ENCODE measurements at places on chromosomes 2 and 18.

- DNase-seq, result no peak
Observed at GRCh38 chr2:9419541-9419940, 3.8 kb downstream of the ITGB1BP1 start.

GRCh38 chr2:12020833-12021469, 274.5 kb downstream of the LPIN1 start:
- DNase-seq, result no peak

GRCh38 chr2:3377279-3377611, 373 bp downstream of the EIPR1 start:
- DNase-seq, result peak; percentile 22

GRCh38 chr2:178998539-178998938, 51.4 kb downstream of the CCDC141 start:
- no peak for DNase-seq

DNA sequence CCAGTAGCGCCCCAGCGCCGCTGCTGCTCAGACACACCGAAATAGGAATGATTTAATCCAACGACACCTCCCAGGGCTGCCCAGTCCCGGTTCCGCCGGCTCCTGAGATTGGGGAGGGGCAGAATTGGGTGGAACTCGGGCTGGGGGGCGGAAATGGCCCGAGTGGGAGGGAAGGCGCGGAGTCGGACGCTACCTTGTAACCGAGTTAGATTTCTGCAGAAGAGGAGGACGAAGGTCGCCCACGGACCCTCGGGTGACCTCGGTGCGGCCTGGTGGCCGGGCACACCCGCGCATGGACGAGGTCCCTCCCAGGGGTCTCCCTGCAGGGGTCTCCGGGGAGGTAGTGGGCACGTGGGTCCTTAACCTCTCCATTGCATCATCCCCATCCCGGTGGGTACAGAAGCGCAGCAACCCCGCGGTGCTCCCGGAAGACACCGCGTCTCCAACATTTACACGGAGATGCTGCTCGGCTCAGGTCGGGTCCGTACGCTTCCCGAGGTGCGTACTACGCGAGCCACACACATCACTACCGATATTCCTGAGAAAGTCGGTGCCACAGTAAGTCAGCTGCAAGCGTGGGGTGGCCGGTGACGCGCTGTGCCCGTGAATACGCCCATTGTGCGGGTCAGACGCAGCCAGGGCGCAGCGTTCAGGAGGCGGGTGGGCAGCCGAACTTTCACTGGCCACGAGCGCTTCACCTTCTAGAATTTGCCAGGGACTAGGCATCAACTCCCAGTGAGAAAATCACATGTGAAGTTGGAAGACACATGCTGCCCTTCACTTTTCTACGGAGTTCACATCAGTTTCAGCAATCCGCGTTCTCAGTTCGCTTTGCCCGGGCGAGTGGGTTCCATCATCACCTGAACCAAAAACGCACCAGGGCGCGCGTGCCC, 3.0 kb downstream of the ZNF516 start:
- no peak for DNase-seq

DNA sequence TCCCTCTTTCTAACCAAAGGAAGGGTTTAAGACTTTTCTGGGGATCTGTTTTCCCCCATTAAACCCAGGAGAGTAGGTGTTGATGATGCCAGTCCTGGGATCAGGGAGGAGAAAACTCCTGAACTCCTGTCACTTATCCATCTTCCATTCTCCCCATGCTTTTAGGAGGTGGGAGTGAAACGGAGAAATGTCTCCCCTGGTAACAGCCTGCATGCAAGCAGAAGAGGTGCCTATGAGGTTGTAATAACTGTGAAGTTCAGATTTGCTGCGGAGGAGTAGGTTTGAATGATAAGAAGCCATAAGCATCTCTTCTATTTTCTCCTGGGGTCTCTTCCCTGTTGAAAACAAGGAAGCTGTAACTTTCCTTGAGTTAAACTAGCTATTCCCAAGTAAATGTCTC, 150.8 kb downstream of the SLC4A3 start:
- DNase-seq, result no peak

- DNase-seq, result no peak
Observed at GRCh38 chr2:70921031-70921430, 14.7 kb upstream of the ATP6V1B1 start.

DNA sequence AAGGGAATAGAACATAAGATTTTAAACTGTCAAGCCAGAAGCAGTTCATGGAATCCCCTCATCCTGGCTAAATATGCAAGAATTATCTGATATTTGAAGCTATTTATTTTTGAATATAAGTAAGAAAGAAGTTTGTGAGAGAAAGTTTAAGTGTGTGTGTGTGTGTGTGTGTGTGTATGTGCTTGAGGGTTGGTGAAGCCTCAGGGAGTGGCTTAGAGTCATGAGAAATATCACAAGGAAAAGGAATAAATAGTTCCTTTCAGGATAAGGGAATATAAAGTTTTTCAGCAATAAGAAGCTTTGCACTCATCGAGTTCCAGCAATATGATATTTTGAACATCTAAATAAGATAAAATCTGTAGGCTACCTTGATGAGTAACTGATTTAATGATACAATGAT, 359.6 kb downstream of the MEIS1 start:
- no peak for DNase-seq

GRCh38 chr2:174546519-174547506, 50.8 kb downstream of the WIPF1 start:
- no peak for DNase-seq

GRCh38 chr18:155688-156087, 2.7 kb upstream of the USP14 start:
- no peak for DNase-seq

DNA sequence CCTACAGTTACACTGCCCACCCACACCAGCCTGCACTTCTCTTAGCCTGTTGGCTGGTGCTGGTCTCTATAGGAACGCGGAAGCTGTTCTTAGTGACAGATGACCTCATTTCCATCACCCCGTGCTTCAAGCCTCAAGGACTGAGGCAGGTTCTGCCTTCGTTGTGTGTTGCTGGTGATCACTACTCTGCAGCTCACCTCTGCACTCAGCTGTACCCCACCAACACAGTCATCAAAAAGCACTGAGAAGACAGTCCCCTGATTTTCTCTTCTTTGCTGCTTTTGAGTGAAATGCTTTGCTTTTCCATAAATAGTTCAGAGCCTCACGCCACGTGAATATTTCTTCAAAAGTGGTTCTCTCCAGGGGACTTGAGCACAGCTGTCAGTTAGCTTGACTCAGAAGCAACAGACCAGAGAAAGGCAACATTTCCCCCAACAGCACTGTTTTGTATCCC, 225.7 kb upstream of the CCDC150 start:
- DNase-seq, result no peak

- peak; percentile 10 for DNase-seq
Observed at GRCh38 chr2:190468814-190469569, 60.8 kb downstream of the MFSD6 start.

DNA sequence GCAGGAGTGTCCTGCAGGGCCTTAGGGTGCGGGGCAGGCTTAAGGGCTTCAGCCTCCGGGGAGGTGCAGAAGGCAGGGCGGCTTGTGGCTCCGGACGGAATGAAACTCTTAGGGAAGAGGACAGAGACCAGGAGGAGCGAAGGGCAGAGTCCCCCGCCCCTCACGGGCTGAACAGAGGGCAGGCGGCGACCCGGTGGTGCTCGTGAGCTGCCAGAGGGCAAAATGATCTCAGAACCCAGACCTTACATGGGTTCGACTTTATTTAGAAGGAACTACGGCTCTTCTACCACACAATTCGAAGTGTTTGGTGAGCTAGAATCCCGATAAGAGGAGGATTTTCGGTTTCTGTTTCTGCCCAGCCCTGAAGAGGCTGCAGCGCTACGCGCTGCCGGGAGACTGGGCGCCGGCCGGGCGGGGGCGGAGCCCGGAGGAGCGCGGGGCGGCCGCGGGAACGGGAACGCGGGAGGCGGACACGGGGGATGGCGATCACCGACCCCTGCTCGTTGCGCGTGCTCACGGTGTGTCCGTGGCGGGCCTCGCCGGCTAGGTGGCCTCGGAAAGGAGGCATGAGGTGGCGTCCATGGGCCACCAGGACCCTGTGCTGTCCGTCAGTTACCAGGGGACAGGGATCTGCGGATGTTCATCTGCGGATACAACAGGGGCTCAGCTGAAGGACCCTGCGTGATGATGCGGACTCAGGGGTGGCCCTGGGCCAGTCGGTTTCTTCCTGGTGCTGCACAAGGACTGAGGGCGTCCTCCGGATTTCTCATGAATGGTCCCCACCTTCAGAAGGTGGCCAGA, 4.2 kb upstream of the SP100 start:
- no peak for DNase-seq

DNA sequence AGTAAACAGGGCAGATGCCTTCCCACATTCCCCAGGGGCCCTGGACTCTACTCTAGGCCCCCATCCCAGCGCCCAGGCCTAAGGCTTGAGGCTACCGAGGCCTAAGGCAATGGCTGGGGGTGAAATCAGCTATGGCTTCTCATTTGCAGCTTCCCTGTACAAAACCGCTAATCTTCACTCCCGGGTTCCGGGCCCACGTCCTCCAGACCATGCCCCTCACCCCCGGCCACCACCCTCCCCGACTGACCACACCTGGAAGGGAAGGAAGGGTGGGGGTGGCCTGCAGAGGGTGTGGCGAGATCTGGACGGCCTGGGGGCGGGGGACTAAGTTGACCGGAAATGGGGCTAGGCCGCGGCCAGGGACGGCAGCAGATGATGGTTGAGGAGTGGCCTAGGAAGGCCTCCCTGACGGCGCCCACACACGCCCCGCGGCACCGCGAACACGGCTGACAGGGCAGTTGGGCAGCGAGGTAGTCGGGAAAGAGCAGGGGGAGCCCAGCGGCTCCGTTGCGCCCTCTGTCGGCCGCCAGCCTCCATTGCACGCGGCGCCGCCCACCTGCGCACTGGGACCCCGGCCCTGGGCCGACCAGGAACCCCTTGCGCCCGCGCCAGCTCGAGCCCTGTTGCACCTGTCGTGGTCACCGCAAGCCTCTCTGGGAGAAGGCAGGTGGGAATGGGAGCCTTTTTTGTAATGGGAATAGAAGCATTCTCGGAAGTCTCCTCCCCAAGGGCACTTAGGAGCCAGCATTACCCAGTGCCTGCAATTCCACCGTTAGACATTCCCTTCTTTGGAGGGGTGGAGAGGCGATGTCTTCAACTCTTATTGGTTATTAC, 117.1 kb upstream of the STPG4 start:
- DNase-seq, result no peak

DNA sequence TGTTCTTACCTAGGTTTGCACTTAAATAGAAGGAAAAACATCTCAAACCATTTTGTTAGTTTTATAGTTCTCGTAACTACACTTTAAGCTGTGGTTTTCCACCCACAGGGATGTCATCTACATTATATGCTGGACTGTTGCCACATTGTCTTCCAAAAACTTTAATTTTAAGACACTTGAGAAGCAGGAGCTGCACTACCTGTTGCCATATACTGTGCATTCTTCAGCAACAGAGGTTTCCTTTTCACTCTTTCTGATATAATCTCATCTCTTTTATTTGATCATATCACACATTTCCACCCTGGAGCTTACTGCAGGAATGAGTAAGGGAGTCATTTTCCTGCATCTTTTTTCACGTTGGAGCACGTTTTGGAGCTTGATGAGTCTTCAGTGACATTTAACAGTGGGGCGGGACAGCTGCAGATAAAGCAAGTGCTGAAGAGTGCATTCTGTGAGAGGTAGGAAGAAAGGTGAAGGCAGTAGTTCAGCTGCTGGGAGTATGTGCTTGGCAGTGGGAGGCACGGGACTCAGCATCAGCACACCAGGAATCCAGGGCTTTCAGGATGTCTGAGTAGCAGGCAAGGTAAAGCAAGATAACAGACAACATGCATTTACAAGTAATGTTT, 3.8 kb downstream of the LIMS1 start:
- no peak for DNase-seq

GRCh38 chr2:101884423-101884822, 107.3 kb upstream of the IL1R2 start:
- DNase-seq, result no peak

- DNase-seq, result no peak
Observed at GRCh38 chr2:207796585-207797350, 27.1 kb upstream of the FZD5 start.

- DNase-seq, result no peak
Observed at GRCh38 chr2:27322301-27322765, 564 bp downstream of the MPV17 start.

DNA sequence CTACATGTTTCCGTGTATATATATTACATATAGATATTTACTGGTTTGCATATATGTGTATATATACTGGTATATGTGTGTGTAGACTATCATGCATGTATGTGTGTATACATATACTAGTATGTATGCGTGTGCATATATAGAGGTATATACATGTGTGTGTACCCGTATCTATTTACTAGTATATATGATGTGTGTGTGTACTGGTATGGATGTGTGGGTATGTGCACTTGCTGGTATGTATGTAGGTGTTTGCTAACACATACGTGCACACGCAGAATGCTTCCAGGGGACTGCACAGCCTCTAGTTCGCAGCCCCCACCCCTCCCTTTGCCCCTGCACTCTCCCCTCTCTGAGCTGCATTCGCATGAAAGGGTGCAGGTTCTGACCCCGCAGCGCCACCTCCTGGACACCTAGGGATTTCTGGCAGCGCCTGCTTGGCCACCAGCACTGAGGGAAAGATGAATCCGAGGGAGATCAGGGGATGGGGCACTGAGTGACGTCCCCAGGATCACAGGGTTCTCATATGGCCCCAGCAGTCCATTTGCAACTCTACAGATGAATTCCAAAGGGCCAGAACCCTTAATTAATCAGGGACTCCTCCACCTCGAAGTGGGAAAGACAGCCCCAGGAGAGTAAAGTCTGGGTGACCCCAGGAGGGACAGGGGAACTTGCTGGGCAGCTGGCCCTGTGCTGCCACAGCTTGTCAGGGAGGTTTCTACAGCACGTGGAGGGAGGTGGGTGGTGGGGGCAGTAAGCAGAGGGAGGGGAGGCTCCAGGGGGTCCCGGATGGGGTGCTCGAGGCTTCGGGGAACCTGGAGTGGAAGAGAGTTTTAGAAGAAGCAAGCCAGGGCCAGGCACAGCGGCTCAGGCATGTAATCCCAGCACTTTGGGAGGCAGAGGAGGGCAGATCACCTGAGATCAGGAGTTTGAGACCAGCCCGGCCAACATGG, 66.8 kb upstream of the ASAP2 start:
- DNase-seq, result no peak

GRCh38 chr2:72901426-72901825, 14.2 kb downstream of the SPR start:
- DNase-seq, result no peak

- DNase-seq, result no peak
Observed at GRCh38 chr2:105336786-105337121, 586 bp upstream of the C2orf49 start.
